SK-N-SH treated with all-trans-retinoic acid at 6 μM for 48 hours (cell line): ENCODE measurements at places on chromosomes 11 and 22.

GRCh38 chr11:26931248-26931631 lies 62.7 kb upstream of the FIBIN start:
- ATAC-seq = no peak

DNA sequence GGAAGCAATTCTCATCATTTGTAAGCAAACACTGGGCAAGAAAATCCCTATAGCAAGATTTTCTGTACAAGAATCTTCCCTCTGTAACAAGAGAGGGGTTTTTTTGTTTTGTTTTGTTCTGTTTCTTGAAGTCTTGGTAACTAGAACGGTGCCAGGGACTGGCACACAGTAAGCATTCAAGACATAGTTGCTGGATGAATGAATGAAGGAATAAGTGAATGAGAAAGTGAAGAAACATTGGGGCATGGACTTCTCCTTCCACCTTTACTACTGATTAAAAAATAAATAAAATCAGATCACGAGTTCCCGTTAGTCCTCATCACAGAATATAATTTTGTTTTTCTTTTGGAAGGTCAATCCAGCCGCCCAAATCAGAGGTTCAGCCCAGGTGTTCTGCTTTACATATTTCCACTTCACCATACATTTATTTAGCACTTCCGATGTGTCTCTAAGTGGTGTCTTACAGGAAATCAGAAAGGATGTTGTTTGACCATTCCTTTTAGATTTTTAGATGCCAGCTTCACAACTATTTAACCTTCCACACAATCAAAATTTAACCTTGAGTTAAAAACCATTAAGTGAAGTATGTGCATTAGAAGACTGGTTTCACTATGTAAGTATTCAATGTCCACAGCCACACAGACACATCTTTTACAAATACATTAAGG lies 281.2 kb downstream of the CADM1 start:
- no peak for ATAC-seq

DNA sequence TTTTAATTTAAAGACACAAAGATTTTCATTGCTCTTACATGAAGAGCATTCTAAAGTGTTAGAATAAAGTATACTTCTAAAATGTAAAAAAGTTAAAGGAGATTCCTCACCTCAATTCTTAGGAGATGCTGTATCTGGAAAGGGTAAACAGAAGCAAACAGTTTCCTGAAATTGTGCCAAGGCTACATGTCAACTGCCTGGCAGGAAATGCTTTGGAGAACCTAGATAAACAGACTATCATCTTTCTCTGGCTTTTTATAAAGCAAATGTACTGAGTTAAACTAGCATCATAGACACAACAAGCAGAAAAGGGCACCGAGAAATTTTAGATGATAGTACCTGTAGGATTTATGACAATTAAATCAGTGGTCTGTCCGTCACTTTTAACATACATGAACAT lies 24.7 kb upstream of the AKIP1 start:
- peak; percentile 48; the same call in 2 of the 3 replicates for ATAC-seq

GRCh38 chr22:18028817-18029527 lies 4.6 kb upstream of the MICAL3 start:
- ATAC-seq = no peak

- ATAC-seq = peak; percentile 26; the same call in 2 of the 3 replicates
Observed at GRCh38 chr22:20758688-20759087, 15.2 kb upstream of the SERPIND1 start.

DNA sequence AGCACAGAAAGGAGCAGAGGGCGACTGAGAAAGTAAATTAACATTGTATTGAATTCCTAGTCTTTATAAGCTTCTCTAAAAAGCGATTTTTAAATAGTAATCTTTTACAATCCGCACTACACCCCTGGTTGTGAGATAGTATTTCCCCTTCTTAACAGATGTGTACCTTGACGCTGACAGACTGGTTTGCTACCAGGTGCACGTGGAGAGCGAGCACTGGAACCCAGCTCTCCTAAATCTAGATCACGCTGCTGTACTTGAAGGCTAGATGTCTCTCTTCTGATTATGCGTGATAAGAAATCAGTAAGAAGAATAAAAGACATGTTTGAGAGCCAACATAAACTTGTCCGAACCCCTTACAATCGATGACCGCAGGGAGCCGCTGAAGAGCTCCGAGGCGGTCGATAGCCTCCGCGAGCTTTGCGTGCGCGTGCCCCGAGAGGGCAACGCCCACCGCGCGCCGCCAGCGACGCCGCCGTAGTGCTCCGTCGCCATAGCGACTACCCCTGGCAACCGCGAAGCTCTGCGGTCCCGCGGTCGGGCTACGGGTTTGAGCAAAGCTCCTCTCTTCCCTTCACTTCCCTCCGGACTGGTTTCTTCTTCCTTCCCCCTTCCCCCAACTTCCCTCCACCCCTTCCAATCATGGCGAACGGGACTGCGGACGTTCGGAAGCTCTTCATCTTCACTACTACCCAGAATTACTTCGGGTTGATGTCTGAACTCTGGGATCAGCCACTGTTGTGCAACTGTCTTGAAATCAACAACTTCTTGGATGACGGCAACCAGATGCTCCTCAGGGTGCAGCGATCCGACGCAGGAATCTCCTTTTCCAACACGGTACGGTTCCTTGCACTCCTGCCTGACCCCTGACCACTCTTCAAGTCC lies at the start of gene DYNC2H1:
DYNC2H1 (plus strand) TSS at position 494 of the 885 bp plus-strand sequence; CDS start at position 643, 149 bp downstream.
- peak; percentile 94 for ATAC-seq

DNA sequence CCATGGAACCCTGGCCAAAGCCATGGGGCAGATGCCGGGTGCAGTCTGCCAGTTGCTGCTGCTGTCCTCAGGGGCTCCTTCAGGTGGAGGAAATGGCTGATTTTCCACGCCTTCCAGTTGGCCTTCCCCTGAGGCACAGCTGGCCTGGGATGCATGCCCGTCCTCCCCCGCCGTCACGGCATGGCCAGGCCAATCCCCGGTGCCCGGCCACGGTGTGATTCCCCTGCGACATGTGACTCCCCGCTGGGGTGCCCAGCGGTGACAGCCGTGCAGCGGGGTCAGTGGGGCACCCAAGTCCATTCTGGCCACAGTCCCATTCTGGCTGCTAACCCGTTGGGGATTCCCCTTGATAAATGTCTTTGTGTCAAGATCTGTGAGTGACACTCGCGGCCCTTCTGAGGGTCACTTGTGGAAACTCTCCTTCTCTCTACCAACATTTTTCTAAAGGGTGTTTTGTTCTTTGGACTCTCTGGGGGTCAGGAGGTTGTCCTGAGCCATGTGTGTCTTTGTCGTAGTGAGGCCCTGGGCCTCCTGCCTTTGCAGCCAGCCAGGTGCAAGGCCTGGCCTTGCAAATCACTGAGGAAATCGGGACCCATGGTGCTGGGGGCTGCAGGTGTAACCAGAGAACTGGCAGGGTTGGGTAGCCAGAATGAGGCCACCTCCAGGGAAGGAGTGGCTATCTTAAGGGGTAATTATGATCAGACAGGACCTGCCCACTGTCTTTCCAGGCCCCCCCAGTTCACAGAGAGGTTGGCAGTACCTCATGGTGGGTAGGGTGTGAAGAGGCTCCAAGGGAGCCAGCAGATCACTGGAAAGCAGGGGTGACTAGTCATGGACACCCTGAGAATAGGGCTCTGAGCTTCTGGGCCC lies 37.1 kb downstream of the KCNQ1OT1 start:
- no peak for ATAC-seq

DNA sequence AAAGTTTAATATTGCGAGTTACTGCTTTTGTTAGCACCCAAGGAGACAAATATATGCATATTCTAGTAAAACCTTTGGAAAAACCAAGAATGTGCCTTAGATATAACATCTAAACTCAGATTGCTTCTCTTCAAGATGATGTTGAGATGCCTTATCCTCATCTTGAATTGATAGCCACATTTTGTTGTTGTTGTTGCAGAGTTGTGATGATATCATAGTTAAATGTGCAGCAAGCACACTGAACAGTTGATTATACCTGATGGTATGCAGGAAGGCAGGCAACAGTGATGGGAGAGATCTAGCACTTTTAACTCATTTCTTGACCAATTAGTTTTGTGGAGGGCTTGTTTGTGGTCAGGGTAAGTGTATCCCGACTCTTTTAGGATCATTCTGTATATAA lies 48.0 kb downstream of the KDM2A start:
- ATAC-seq = peak; percentile 34

- no peak for ATAC-seq
Observed at GRCh38 chr11:27976262-27976661, 131.7 kb downstream of the KIF18A start.

DNA sequence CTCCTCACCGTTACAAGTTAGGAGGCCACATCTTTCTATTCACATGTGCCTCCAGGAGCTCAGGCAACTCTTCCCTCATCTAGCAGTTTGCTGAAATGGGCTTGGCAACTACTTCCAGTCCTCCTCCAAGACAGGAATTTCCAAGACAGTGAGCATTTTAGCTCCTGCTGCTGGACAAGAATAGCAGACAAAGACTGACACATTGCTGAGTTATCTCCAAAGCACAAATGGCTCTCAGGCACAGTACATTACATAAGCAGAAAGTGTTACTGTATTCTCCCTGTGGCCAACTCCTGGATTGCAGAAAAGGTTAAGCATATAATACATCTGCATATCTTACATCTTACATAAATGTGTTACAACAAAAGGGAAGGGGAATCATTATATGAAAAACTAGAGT lies 83.2 kb upstream of the POU2AF2 start:
- ATAC-seq = no peak

DNA sequence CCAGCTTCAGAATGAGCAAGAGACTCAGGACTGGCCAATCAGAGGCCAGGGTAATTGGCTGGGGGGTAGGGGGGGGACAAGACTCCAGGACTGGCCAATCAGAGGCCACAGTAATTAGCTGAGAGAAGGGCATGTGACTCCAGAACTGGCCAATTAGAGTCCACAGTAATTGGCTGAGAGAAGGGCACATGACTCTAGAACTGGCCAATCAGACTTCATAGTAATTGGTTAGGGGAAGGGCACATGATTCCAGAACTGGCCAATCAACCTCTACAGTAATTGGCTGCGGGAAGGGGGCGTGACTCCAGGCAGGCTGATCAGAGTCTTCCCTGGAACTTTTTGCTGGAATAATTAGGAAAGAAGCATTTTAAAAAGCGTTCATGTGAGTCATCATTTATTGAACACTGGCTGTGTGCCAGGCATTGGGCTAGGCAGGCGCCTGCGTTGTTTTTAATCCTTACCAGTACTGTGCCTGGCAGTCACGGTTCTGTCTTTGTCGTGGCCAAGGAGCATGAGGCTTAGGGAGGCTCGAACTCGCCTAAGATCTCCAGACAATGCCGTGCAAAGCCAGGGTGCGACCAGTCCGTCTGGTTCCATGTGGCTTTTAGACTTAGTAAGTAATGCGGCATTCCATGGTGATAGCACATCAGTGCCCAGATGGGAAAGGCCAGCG lies 508.1 kb downstream of the TBC1D22A start:
- no peak for ATAC-seq

DNA sequence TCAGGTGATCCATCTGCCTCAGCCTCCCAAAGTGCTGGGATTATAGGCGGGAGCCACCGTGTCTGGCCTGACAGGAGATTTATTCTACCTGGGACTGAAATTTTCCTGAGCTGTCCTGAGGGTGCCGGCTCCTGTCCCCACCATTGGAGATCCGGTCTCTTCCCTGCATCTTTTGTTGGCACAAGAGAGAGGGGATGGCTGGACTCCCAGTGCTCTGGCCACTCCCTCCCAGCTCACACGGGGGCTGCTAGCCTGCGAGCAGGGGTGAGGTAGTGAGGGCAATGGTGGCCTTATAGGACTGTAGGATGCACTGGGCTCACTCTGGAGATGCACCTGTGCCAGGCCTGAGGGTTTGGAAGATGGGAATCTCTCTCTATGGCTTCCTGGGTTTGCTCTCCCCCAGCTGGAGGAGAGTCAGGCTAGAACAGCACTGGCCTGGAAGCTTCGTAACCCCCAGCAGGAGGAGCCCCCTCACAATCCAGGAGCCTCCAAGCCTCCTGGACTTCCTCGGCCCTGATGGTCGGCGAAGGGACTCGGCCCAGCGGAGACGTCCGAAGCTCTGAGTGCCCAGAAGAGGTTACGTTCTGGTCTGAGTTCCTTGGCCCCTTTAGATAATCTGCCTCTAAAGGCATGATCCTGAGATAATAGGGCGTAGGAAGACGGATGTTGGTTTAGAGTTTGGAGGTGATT lies 106.4 kb downstream of the NECTIN1 start:
- no peak for ATAC-seq

- ATAC-seq = no peak
Observed at GRCh38 chr11:83998921-83999320, 712.8 kb upstream of the CCDC90B start.

DNA sequence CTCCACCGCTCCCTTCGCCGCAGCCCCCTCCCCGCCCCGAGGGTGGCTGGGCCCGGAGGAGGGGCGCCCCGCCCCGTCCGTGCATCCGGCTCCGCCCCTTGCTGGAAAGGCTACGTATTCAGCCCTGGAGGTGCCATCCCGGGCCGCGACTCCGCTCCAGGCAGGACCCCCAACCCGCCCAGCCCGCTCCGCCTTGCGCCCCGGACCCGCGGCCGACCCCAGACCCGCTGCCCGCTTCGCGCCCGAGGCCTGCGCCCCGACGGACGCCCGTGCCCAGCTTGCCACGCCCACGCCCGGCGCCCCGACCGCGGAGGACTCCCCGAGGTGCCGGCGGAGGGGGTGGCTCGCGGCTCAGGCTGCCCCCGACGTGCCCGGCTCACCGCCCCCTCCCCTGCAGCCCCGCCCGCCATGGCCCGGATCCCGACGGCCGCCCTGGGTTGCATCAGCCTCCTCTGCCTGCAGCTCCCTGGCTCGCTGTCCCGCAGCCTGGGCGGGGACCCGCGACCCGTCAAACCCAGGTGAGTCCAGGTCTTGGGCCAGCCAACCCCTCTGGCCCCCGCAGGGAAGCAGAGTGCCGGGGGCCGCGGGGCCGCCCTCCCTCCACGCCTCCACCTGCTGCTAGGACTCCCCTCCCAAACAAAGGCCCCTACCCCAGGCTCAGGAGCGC lies at the start of gene ADM2:
ADM2 (plus strand) TSS at position 104 of the 667 bp plus-strand sequence; CDS start at position 409, 305 bp downstream.
- peak; percentile 44 for ATAC-seq

DNA sequence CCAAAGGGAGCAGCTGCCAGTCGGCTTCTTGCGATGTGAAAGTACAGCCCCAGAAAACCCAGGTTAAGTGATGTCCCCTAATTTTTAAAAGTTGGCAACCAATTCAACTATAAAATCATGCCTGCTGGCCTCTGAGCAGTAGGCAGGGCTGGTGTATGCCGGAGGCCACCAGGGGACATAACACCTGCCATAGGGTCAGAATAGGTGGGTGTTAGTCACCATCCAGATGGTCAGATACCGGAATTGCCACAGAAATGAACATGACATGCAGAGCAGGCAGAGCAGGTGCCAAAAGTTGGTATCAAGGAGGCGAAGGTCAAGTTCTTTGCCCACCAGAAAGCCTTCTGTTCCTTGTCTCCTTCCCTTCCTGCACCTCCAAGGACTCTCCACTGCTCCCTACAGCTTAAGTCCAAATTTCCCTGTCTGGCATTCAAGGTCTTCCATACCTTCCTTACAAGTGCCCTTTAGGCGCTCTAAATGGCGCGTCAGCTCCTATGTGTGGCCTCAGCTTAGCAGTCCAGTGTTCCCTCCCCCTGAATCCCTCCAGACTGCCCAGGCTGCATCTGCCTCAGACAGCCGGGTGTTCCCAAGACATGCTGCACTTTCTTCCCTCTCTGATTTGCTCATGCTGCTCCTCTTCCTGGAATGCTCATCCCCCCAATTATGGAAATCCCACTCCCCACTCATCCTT lies 45.1 kb downstream of the PTPRJ start:
- no peak for ATAC-seq
